Posterior cingulate gyrus (tissue), 11 donors: ENCODE measurements at places on chromosomes 7 and 10.

DNA sequence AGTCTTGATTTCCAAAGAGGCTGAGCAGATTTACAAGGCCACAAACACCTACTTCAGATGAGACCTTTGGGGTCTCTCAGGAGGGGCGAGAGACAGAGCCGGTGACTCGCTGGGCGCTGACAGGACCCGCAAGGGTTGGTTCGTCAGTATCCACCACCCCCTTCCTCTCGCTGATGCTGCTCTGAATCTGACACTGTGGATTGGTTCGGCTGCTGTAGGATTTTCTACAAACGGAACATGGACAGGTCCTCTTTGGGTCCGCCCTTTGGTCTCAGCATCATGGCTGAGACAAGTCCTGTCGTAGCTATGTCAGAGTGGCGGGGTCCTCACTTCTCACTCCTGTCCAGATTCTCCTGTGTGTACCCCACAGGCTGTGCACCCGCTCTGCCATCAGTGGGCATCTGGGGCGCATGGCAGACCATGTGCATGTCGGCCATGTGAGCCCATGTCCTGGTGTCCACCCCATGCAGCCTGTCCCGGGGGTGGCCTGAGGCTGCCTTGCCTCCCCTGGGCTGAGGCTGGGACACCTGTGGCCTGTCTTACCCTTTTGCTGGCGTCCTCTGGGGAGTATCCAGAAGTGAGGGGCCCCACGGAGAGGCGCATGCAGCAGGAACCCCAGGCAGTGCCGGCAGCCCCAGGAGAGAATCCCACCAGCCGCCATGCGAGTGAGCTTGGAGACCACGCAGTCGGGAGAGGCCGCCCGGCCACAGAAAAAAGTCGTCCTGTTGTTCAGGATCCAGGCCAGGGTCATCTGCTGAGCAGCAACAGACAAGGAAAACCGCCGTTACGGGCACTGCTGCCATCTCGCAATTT is 21.6 kb upstream of the FAM20C start:
- no peak for DNase-seq

DNA sequence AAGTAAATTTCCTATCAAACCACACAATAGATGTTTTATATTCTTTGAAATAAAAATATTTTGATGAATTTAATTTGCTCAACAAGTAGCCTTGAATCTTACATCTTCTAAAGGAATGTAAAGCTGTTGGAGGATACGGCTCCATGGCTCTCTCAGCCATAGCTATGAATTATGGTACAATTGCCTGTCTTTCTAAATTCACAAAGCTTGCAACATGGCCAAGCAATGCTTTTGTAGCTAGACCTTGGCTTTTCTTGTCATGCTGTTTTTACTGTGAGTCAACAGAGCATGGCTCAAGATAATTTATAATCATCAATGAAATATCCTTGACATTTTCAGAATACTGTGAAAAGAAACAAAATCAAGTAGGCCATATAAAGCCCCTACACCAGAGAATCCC is 286.7 kb downstream of the CACNA2D1 start:
- DNase-seq, result no peak

GRCh38 chr10:86536294-86536861 is 14.8 kb upstream of the WAPL start:
- DNase-seq, result no peak

DNA sequence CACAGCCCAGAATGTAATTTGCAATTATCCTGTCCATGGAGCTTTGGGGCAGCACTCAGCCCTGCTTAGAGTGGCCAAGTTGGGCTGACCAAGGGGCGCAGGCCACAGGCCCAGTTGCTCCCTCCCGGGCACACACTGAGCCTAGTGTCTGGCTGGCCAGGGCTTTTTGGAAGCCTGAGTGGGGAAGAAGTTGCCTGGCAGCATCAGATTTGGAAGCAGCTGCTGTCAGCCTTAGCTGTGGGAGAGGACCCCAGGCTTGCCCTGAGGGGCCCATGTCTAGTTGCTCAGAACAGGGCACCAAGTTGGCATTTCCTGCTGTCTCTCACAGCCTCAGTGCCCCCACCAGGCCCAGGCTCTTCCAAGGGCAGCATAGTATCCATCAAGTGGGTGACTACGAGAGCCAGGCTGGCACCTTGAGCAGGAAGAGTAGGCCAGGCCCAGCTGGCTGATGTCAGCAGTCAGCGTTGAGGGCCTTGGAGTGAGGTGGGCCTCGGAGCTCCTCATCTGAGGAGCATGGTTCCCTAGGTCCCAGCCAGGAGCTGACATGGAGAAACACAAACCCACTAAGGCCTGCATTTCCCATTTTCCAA is 14.4 kb downstream of the ANTXRL start:
- DNase-seq, result no peak

DNA sequence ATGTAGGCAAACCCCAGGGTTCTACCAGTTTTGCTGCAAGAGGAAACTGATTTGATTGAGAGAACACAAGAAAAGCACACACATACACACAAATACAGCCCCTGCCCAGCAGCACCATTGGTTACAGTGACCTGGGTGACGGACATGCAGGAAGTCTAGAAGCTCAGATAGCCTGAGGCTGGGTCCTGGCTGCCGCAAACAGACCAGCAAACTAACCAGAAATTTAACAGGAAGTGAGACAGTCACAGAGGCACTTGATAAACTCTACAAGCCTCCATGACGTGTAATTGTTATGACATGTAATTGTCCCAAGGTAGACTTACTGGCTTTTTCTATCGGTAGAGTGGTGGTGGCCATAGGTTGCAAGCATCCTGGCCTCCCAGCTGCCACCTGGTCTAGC is 58.9 kb downstream of the PRKAR2B start:
- DNase-seq, result no peak

- DNase-seq, result peak; percentile 61
Observed at GRCh38 chr7:39413636-39414223, 152.5 kb upstream of the YAE1 start.

- no peak for DNase-seq
Observed at GRCh38 chr7:96993980-96994379, 11.4 kb upstream of the DLX6 start.

GRCh38 chr10:98382691-98383101 is 32.3 kb downstream of the PYROXD2 start:
- DNase-seq, result no peak

DNA sequence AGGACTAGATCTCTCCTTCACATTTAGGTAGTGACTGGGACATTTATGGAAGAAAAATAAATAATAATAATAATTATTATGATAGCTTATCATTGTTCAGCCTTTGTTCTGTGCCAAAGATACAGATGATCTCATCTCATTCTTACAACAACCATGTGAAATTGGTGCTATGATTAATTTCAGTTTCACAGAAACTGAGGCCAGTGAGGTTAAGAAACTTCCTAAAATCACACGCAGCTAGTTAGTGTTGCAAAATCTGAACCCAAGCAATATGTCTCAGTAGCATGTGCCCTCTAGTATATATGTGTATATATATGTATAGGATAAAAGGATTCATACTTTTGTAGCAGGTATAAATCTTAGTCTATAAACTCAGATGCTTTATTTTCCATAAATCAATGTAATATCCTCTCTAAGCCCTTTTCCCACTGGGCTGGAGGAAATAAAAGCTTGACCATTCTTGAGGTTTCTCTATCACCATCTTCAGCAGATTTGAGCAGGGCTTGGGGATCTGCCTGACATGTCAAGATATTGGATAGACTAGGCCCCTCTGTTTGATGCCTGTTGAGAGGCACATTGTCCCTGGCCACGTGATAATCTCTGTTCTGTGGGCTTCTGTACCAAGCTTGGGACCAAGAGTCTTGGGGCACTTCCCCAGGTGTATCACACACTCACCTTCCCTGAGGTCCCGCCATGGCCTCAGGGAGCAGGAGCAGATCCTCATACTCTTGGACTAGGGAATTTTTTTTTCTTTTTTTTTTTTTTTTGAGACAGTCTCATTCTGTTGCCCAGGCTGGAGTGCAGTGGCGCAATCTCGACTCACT is 172.6 kb upstream of the NRP1 start:
- DNase-seq, result no peak

DNA sequence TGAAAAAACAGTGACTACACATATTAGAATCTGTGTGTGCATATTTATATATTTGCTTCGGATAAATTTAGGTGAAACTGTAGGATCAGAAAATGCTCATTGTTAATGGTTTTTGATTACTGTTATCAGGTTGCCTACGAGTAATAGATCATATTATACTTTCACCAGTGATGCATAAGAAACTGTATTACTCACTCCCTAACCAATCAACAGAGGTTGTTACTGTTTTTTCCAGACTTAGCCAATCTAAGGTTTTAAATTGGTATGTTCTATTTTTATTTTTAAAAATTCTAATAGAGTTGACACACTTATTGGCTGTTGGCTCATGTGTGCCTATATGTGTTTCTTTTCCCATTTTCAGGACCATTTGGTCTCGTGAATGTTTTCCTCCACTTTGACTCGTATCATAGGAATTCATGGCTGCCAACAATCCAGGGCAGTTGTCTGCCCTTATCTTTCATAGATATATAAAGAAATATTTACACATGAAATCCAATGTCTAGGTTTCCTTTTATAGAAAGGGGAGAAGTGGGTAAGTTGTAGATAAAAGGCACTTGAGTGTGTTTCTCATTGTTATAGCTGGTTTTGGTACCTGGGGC is 59.2 kb downstream of the ANLN start:
- DNase-seq, result no peak

DNA sequence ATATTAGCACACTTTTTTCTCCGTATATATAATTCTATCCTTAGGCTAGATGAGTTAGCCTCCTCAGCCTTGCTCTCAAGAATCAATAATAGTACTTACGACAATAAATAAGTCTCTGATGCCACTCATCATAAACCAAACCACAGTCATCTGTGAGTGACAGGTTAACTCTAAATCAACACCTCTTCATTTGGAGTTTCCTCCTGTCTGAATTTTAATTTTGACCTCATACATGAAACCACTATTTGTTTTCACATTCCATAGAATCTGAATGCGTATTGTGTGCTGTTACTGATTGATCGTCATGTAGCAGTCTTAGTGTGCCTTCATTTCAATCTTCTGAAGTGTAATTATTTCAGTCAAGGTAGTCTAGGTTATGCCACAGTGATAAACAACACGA is 85.8 kb downstream of the HGF start:
- DNase-seq, result no peak

DNA sequence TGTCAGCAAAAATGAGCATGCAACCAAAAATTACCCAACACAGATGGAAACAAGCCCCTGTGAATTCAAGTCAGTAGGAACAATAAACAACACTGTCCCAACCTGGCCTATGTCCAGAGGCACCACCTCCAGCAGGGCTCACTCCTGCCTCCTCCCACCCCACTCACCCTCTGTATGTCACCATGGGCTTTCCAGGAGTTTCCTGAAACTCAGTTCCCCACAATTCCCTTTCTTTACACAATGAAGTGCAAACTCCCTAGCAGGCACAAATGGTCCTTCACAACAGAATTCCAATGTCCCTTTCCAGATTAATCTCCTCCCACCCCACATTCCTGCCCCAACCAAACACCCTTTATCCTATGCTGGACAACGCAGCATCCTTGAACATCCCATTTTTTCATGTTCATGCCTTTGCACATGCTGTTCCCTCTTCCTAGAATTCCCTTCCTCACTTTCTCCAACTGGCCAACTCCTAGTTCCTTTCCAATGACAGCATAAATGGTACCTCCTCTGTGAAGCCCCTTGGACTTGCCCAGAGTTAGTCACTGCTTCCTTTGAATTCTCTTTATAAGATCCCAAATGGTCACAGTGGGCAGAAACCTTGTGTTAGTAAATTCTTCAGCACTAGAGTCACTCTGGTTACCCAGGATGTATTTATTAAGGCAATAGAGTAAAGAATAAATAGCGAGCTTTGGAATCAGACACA is 157.5 kb downstream of the SLIT1 start:
- DNase-seq, result no peak

- no peak for DNase-seq
Observed at GRCh38 chr7:115548756-115549155, 481.8 kb downstream of the TFEC start.

- DNase-seq, result no peak
Observed at GRCh38 chr10:132111871-132112341, 46.2 kb downstream of the JAKMIP3 start.

GRCh38 chr10:97012470-97012869 is 173.3 kb downstream of the SLIT1 start:
- no peak for DNase-seq

DNA sequence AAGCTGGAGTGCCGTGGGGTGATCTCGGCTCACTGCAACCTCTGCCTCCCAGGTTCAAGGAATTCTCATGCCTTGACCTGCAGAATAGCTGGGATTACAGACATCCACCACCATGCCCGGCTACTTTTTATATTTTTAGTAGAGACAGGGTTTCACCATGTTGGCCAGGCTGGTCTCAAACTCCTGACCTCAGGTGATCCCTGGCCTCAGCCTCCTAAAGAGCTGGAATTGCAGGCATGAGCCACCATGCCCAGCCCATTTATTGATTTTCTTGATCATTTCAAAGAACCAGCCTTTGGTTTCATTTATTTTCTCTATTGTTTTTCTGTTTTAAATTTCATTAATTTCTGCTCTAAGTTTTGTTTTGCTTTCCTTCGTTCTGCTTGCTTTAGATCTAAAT is 50.3 kb downstream of the GUSB start:
- no peak for DNase-seq

DNA sequence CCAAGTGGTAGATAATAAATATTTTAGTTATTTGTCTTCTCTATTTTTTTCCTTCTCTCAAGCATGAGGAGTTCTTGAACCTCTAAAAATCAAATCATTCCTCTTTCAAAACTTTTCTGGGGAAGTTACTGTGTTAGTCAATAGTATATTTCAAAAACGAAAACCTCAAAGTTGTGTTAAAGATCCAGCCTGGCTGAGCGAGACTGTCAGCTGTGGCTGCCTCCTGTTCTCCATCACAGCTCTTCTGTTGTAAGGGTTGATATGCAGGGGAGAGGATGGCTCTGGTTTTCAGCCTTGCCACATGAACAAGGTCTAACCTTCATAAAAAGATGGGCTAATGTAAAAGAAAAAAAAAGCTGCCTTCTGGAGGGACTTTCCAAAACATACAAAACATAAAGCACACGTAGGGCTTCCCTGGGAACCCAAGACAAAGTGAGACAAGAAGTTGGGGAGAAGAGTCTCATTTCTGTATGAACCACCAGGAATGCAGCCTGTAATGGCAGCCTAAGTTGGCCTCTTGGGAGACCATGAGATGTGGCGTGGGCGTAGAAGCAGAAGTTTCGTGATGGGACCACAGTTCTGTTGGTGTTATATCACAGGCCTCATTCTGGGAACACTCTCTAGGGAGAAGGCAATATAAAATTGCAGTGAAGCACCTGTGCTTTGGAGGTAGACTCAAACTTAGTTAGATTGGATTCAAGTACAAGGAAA is 77.9 kb upstream of the FHIP2A start:
- DNase-seq, result no peak

DNA sequence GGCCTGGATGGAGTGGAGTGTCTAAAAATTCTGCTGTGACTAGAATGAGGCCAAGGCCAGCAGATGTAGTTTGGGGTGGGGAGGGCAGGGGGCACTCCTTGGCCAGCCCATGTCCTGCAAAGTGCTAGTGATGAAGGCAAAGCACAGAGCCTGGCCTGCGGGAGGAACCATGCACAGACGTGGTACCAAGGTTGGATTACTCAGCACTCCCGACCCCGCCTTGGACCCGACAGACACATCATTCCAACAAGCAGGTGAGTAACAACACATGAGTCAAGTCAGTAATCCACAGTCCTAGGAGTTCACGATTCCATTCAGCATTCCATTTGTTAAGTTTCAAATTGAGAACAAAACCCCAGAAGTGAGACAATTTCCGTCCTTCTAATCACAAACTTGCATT is 317.3 kb downstream of the TCERG1L start:
- DNase-seq, result no peak

GRCh38 chr7:158502068-158502750 is 85.4 kb downstream of the PTPRN2 start:
- DNase-seq, result no peak
